ENCODE measurements at places on chromosomes 1 and 21. TPM values are rescaled to one million over a fixed set of nuclear protein-coding genes. Genes with fewer than 3 reads are reported as not detected.

Gene HSPG2
- 1,121 TPM for total RNA-seq

Gene ATP13A2
- 44.9 TPM for total RNA-seq

Gene RNF223
- total RNA-seq: not detected

Gene OXCT2
- total RNA-seq: 1.7 TPM

Gene VSIG8
- not detected for total RNA-seq

Gene ATP6V1G3
- total RNA-seq: not detected

Gene TRABD2B
- total RNA-seq: under 0.01 TPM

Gene GLIS1
- total RNA-seq: 0.28 TPM

Gene CSF1
- 10.3 TPM for total RNA-seq

Gene IFNLR1
- total RNA-seq: 0.09 TPM

Gene FGR
- under 0.01 TPM for total RNA-seq

Gene APCS
- not detected for total RNA-seq

Gene LCE1C
- total RNA-seq: not detected

Gene VHLL
- 0.09 TPM for total RNA-seq

Gene TMEM200B
- total RNA-seq: 1.6 TPM

Gene DCDC2B
- total RNA-seq: not detected

Gene CELA3A
- 0.09 TPM for total RNA-seq

Gene EFHD2
- total RNA-seq: 57.5 TPM
